HFFc6 (cell line): ENCODE measurements at places on chromosomes 2 and 18.
A peak's percentile ranks its signal among the peaks of the same experiment; 100 is the strongest.

- no peak for DNase-seq
These were observed 32.6 kb downstream of the MRPL44 start for GRCh38 chr2:223989856-223990232.

- no peak for DNase-seq
These were observed 534.3 kb downstream of the ADCYAP1 start for GRCh38 chr18:1438967-1439366.

DNA sequence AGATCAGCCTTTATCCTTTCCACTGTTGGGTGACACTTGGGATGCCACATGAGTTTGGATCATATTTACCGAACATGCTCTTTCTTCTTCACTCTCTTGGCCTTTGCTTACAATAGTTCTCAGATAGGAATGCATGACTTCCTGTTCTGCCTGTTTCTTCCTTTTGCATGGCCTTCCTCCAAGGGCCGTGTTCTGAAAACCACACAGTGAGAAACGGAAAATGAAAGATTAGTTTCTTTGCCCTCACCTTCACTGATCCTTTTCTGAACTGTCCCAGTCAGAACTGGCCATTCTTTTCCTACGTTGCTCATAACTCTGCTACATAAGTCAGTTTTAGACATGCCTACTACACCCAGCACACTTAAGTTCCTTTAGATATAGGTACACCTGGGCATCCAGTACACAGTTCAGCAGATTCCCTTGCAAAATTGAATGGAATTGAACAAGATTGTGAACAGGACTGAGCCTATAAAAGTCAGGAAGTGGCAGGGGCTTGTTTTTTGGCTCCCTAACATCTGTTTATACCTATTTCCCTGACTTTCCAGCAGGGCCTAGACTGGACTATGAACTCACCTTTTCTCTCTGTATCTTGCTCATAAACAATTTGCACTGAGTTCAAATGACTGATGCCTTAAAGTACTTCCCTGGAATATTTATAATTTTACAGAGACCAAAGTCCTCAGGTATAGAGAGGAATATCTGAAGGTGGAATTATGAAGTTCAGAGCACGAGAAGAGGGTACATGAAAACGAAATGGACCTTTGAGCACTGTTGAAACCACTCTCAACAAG, 186.4 kb upstream of the ST6GAL2 start:
- DNase-seq = peak; percentile 10

GRCh38 chr2:425243-425642, 137.4 kb upstream of the ALKAL2 start:
- DNase-seq = no peak

DNA sequence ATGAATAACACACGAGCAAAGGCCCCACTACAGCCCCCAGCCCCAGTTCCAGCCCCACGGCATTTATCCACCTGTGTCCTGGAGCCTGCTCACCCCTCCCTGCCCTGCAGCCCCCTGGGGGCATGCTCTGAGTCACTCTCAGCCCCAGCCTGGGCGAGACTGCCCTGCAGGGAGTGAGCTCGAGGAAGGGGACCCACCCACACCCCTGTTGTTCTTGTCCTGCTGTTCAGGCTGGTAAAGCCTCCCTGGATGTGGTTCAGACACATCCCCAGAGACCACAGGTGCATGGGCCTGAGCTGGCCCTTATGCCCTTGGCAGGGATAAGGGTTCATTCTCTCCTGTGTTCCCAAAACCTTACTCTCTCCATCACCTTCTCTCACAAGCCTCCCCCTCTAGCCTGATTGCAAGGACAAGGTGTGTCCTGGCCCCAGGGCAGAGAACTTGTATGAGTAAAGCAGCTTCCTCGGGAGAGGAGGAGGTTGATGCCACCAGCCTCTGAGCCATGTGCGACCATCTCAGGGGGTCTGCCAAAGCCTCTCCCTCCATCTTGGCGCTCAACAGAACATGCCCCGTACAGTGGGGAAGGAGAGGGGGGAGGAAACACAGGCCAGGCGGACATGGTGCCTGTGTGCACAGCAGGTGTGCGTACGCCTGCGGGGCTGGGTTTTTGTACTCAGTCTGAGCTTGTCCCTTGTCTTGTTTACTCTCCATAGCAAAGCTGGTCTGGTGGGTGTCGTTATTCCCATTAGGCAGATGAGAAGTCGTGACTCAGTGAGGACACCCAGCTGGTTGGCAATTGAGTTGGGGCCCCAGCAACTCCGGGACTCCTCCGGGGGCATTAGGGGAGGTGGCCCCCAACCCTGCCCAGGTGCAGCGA, 64.4 kb downstream of the CIB4 start:
- no peak for DNase-seq

DNA sequence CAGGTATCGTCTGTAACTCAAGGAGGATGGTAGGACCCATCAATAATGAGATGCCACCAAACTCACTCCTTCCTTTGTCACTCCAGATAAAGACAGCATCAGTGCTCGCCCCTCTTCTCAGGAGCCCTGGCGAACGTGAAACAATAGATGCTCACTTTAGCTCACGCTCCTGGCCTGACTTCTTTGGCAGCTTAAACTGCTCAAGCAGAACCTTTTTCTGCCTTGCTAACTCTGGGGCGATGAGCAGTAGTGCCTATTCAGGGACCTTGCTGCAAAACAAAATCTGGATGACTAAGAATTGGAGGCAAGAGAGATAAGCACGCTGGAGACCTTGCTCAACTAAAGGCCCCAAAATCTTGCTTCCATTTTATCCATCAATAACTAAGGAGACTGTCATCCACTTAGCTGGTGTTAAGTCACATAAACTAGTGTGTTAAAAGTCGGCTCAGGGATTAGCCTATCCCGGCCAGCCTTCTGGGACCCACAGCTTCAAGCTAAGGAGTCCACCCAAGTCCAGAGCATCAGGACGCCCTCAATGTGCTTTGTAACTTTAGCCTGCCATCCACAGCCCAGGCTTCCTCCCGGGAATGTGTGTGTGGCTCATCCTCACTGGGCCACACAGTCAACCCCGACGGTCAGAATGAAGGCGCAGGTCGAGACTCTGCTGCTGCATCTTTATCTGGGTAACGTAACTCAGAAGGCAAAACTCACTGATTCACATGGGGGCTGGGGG, 38.9 kb downstream of the ZNF516 start:
- no peak for DNase-seq

- no peak for DNase-seq
These were observed 50.6 kb upstream of the OSR1 start for GRCh38 chr2:19409046-19409445.

DNA sequence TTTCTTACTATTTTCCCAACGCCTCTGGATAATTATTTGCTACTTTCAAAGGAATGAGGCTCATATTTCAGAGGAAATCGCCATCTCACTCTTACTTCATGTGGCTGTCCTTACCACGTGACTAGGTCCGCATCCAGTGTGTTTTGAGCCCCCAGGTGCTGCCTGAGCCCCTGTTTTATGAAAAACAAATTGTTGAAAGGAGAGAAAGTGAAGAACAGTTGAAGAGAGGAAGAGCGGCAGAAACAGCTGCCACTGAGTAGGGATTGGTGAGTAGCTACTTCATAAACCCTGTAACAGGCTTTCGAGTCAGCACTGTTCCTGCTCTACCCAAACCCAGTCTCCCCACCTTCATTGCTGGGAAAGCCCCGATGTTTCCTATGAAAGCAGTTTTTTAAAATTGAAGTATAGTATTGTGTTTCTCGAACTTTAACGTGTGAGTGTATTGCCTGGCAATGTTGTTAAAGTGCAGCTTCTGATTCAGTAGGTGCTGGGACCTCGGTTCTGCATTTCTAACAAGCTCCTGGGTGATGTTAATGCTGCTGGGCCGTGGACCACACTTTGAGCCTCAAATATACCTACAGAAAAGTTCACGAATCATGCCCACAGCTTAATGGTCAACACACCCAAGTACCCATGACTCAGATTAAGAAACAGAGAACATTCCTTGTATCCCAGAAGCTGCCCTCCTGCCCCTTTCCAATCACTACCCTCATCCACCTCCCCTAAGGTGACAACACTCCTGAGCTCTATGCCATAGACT, 39.7 kb downstream of the TMEM177 start:
- DNase-seq = no peak

- DNase-seq = no peak
These were observed 1677.0 kb upstream of the LRRTM1 start for GRCh38 chr2:81981585-81981984.

DNA sequence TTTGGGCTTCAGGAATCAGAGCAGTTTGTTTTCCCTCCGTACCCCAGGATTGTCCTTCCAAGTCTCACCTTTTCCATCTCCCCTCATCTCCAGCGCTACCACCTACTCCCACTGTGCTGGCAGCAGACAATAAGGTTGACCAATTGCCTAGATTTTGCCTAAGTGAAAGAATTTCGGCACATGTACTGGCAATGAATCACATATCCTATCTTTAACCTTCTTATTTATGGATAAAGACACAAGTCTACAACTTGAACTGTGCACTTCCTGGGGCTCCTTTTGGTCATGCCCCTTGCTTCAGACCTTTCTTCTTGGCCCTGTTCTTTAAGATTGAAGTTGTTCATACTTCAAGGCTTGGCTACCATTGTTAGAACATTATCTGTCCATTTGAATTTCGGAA, 71.4 kb downstream of the KCMF1 start:
- no peak for DNase-seq

- no peak for DNase-seq
These were observed 92.5 kb upstream of the CXCR4 start for GRCh38 chr2:136210455-136210805.

DNA sequence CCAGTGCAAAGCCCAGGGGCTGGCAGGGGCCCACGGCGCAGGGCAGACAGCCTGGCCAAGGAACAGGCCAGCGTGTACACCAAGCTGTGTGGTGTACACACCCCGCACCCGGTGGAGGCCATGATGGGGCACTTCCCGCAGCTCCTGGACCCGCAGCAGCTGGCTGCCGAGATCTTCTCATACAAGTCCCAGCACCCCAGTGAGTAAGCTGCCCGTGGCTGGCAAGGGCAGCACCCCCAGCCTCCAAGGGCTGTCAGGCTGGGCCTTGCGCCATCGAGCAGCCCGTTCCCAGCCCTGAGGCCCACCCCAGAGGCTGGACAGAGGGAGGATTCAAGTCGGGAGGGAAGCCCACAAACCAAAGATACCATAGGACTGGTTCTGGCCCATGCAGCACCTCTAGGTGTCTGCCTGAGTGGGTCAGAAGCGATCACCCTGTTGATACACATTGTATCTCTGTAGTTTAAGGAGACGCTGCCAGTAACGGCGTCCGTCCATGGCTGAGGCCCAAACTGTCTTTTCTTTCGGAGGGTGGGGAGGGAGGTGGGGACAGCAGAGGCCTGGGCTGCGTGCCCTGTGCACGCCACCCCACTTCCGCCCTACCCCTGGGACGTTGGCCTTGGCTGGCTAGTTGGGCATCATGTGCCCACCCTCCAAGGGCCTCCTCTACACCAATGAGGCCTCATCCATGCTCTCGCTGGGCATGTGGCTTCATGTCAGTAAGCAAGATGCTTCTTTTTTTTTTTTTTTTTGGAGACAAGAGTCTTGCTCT, 16.8 kb upstream of the MTERF4 start:
- no peak for DNase-seq

- no peak for DNase-seq
These were observed 11.2 kb downstream of the CTDP1 start for GRCh38 chr18:79690586-79691482.

GRCh38 chr2:205760157-205760556, 77.9 kb downstream of the NRP2 start:
- DNase-seq = no peak

GRCh38 chr18:45166836-45167551, 448.3 kb upstream of the SLC14A2 start:
- DNase-seq = peak; percentile 76

- no peak for DNase-seq
These were observed 219.6 kb upstream of the RGPD4 start for GRCh38 chr2:107607054-107607453.

DNA sequence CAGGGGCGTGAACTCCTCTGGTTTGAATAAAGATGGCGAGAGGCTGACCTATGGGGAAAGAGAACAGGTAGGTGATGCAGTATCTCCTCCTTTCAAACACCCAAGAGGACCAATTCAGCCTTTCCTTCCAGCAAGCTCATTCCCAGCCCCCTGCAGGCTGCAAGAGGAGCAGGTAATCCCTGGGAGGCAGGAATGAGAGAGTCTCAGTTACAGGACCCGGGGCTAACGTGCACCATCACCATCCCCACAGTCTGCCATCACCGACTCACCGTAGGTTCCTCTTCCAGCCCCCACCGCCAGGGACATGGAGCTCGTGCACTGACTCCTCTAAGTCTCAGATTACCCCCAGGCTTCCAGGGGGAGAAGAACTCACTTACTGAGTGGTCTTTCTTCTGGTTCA, 26.7 kb downstream of the XDH start:
- DNase-seq = no peak

DNA sequence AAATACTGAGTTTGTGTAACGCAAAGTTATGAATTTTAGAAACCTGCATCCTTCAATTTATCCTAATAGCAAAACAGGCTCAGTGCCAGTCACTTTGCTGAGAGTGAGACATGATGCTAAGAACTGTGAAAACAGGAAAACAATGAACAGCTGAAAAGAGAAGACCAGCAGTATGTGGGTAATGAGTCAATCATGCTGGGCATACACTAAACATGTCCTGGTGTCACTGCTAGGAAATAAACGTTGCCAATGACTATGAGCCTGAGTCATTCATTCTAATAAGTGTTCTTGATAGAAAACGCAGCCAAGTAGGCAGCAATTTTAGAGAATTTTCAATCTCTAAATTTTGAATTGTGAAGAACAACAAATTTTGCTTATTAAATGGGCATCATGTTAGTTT, 237.3 kb downstream of the GALR1 start:
- DNase-seq = no peak
